ENCODE measurements at places on chromosomes 5 and 9.
A peak's percentile ranks its signal among the peaks of the same experiment; 100 is the strongest.

DNA sequence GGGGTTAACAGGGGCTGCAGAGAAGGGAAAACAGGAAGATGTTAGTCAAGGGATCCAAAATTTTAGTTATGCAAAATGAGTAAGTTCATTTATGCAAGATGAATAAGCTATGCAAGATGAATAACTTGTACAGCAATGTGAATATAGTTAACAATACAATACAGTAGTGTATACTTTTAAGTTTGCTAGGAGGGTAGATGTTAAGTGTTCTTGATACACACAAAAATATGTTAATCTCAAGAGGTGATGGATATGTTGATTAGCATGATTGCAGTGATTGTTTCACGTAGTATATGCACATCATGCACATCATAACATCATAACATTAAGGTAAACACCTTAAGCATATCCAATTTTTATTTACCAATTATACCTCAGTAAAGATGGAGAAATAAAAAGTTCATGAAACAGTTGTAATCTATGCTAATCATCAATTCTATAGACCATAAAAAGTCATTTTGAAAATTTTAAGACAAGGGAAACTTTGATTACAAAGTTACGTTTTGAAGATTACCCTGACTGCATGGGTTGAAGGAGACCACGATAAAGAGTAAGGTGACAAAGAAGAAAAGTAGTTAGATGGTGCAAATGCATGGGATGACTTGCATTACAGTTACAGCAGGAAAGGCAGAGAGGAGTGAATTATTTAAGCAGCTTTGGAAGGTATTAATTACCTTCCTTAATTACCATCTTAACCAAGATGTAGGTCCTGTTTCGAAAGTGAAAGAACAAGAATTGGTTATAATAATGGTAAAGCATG, 31.4 kb downstream of the FAM174A start:
- DNase-seq = no peak
- H3K27ac ChIP-seq = no peak overlapping the region
- H3K27me3 ChIP-seq = no peaks in the 10 kb centered on the region
- no peaks in the 10 kb centered on the region for H3K4me1 ChIP-seq

- no peaks in the 10 kb centered on the region for H3K27me3 ChIP-seq
- H3K36me3 ChIP-seq = no peaks in the 10 kb centered on the region
- H3K4me3 ChIP-seq = no peak overlapping the region
- H3K4me1 ChIP-seq = no peaks in the 10 kb centered on the region
- no peak for DNase-seq
Measured at GRCh38 chr9:121945849-121946248, 147.3 kb downstream of the TTLL11 start.

- H3K27me3 ChIP-seq = no peaks in the 10 kb centered on the region
- H3K4me3 ChIP-seq = no peak overlapping the region
- H3K4me1 ChIP-seq = peaks cover 33% of the 10 kb centered on the region
- no peaks in the 10 kb centered on the region for H3K36me3 ChIP-seq
- H3K27ac ChIP-seq = no peak overlapping the region
- no peak for DNase-seq
Measured at GRCh38 chr5:55541056-55541635, 6.4 kb upstream of the PLPP1 start.

GRCh38 chr9:98087420-98088354, 31.2 kb downstream of the NANS start:
- no peaks in the 10 kb centered on the region for H3K27me3 ChIP-seq
- peak; percentile 18 for DNase-seq
- peaks cover 9% of the 10 kb centered on the region for H3K36me3 ChIP-seq

- H3K4me1 ChIP-seq = no peaks in the 10 kb centered on the region
- no peaks in the 10 kb centered on the region for H3K36me3 ChIP-seq
- no peak for DNase-seq
- H3K27ac ChIP-seq = no peak overlapping the region
- H3K27me3 ChIP-seq = no peaks in the 10 kb centered on the region
- no peak overlapping the region for H3K4me3 ChIP-seq
Measured at GRCh38 chr5:40191150-40191549, 488.6 kb upstream of the PTGER4 start.

DNA sequence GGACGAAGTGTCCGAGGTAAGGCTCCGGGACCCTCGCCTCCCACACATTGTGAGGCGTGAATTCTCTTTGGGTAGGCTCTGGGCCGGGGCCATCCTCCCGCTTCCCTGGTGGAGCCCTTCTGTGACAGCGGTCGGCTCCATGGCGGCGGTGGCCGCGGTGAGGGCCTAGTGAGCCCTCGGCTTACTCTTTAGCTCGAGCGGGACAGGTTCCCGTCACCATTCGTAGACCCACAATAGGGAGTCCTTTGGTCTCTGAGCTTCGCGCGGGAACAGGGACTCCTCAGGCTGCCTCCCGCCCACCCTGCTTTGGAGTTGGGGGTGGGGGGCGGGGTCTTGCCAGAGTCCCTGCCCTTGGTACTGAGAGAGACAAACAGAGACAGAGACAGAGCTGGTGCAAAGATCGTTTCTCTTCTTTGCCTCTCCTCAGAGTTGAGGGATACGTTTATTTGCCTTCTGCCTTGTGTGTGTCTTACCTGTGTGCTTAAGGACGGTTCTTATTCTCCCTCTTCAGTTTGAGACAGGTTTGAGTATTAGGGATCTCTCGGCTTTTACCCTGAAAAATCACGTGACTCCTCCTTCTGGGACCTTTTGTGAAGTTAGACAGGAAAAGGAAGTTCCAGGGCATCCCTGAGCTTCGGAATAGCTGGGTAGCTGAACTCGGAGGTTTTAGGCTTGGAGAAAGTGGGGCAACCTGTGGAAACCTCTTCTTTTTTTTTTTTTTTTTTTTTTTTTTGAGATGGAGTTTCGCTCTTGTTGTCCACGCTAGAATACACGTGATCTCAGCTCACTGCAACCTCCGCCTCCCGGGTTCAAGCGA, 833 bp downstream of the ANKHD1 start:
- peaks cover 44% of the 10 kb centered on the region for H3K4me1 ChIP-seq
- H3K4me3 ChIP-seq = peak overlapping the region; percentile 90
- peak; percentile 44 for DNase-seq
- peaks cover 7% of the 10 kb centered on the region for H3K36me3 ChIP-seq
- H3K27me3 ChIP-seq = no peaks in the 10 kb centered on the region
- H3K27ac ChIP-seq = peak overlapping the region; percentile 93

GRCh38 chr9:99833735-99834134, 12.1 kb downstream of the NR4A3 start:
- DNase-seq = no peak
- no peaks in the 10 kb centered on the region for H3K4me1 ChIP-seq
- H3K36me3 ChIP-seq = no peaks in the 10 kb centered on the region

DNA sequence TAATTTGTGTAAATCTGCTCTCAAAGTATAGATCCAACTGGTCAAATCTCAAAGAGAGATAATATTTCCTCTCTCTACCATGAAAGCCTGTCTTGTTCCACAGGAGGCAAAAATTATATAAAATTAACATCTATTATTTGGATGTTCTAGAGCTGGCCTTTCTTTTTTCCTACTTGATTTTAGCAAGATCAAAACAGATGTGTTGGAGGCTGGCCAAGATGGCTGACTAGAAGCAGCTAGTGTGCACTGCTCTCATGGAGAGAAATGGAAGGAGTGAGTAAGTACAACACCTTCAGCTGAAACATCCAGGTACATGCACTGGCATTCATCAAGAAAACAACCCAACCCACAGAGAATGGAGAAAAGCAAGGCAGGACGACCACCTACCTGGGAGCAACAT, 298.6 kb upstream of the SLC24A2 start:
- H3K4me1 ChIP-seq = no peaks in the 10 kb centered on the region
- H3K27me3 ChIP-seq = no peaks in the 10 kb centered on the region
- no peak overlapping the region for H3K27ac ChIP-seq

DNA sequence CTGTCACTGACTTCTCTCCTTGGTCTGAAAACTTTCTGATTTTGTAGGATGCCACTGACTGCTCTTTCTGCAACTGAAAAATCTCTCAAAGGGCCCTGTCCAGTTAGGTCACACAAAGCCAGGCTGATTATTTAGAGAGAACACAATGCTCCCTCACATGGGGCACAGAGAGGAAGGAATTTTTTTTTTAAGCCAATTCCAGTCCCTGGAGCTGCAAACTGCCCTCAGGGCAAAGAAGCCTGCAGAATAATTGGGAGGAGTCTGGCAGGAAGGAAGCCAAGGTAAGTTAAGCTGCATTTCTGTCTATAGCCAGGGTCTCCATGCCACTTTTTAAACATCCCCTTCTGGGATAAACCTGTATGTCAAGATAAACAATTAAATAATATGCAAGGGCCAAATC, 305.5 kb downstream of the ZSWIM6 start:
- no peak overlapping the region for H3K27ac ChIP-seq
- H3K4me3 ChIP-seq = no peak overlapping the region
- no peaks in the 10 kb centered on the region for H3K36me3 ChIP-seq
- H3K4me1 ChIP-seq = no peaks in the 10 kb centered on the region

DNA sequence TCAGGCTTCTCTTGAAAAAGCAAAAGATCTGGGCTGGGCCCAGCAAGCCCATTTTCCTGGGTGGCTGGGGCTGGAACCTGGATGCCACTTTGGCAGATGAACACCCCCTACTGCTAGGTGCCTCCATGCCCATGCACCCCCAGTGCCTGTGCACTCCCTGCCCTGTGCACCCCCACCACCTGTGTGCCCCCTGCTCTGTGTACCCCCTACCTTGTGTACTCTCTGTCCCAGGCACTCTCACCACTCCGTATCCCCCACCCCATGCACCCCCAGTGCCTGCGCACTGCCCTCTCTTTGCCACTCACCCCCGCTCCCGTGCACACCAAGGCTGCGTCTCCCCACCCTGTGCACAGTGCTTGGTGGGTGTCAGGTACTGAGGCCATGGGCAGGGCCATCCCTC, 14.2 kb downstream of the UNC5A start:
- H3K4me3 ChIP-seq = no peak overlapping the region
- H3K36me3 ChIP-seq = no peaks in the 10 kb centered on the region
- no peak for DNase-seq
- no peaks in the 10 kb centered on the region for H3K27me3 ChIP-seq
- H3K27ac ChIP-seq = no peak overlapping the region
- no peaks in the 10 kb centered on the region for H3K4me1 ChIP-seq

- no peak overlapping the region for H3K27ac ChIP-seq
- DNase-seq = no peak
- no peaks in the 10 kb centered on the region for H3K4me1 ChIP-seq
- no peaks in the 10 kb centered on the region for H3K36me3 ChIP-seq
- no peak overlapping the region for H3K4me3 ChIP-seq
- H3K27me3 ChIP-seq = no peaks in the 10 kb centered on the region
Measured at GRCh38 chr5:105877592-105877991, 1793.1 kb downstream of the EFNA5 start.

GRCh38 chr9:98790842-98791607, 5.3 kb downstream of the ANKS6 start:
- H3K4me1 ChIP-seq = peaks cover 9% of the 10 kb centered on the region
- H3K27ac ChIP-seq = no peak overlapping the region
- H3K36me3 ChIP-seq = no peaks in the 10 kb centered on the region
- peak; percentile 34 for DNase-seq

DNA sequence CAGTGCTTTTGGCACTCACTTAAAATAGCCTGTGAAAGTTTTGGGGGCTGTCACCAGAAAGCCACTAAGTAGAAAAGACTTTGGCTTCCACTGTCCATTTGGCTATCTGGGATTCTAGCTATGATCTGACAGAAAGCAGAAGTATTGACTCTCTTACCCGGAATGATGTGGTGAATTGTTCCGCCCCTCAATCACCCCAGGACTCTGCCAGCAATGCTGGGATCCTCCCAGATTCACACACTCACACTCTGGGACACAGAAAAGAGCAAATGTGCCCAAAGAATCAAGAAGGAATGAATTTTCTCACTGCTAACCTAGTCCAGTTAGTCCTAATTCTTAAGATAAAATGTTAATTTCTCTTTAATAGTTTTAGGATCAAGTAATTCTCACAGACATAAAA, 576.9 kb downstream of the BNC2 start:
- H3K4me3 ChIP-seq = no peak overlapping the region
- H3K4me1 ChIP-seq = no peaks in the 10 kb centered on the region
- no peaks in the 10 kb centered on the region for H3K27me3 ChIP-seq
- H3K36me3 ChIP-seq = no peaks in the 10 kb centered on the region

- no peaks in the 10 kb centered on the region for H3K36me3 ChIP-seq
- H3K4me3 ChIP-seq = no peak overlapping the region
- H3K4me1 ChIP-seq = no peaks in the 10 kb centered on the region
- DNase-seq = no peak
- no peaks in the 10 kb centered on the region for H3K27me3 ChIP-seq
Measured at GRCh38 chr5:118257066-118257465, 731.3 kb downstream of the DTWD2 start.

DNA sequence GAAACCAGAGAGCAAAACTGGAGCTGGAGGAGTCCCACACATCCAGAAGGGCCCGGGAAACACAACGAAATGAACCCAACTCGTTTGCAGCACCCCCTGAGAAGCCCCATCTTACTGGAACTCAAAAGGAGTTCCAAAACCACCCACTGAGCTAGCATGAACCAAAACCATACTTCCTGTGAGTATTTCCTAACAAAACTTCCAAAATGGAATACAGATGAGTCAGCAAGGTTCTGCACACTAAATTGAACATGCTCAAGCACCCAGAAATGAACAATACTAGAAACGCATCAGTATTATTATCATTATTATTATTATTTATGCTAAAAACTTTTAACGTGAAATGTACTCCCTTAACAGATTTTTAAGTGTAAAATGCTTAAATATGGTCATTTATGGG, 8.0 kb upstream of the SPOCK1 start:
- H3K4me3 ChIP-seq = no peak overlapping the region
- H3K36me3 ChIP-seq = no peaks in the 10 kb centered on the region
- DNase-seq = no peak
- no peak overlapping the region for H3K27ac ChIP-seq

- H3K4me3 ChIP-seq = no peak overlapping the region
- no peaks in the 10 kb centered on the region for H3K27me3 ChIP-seq
- no peaks in the 10 kb centered on the region for H3K4me1 ChIP-seq
- H3K36me3 ChIP-seq = no peaks in the 10 kb centered on the region
Measured at GRCh38 chr9:26723486-26723885, 169.1 kb downstream of the CAAP1 start.

- H3K4me3 ChIP-seq = no peak overlapping the region
- H3K36me3 ChIP-seq = no peaks in the 10 kb centered on the region
- H3K27me3 ChIP-seq = no peaks in the 10 kb centered on the region
- no peak overlapping the region for H3K27ac ChIP-seq
Measured at GRCh38 chr5:104186100-104186499, 623.5 kb upstream of the NUDT12 start.

Measured in CD8-positive, alpha-beta memory T cell (primary cell).